ENCODE measurements at places on chromosomes 5 and 9.

- no peak for DNase-seq
Observed at GRCh38 chr5:56480078-56480704, 247.1 kb upstream of the ANKRD55 start.

DNA sequence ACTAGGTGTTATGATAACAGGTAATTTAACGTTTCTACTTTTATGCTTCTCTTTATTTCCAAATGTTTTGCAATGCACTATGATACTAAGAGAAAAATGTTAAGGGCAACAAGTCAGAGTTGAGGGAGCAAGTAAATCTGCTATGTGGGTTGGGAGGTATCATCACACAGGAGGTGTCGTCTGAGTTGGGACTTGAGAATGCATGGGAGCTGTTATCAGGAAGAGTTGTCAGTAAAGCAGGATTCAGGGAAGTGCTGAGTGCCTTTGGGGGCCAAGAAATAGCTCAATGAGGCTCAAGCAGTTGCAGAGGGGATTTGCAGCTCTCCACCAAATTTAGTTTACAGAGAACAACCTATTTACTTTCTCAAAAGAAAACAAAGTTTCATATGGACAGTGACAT is 108.0 kb downstream of the PPP2R2B start:
- no peak for DNase-seq

- peak; percentile 61 for DNase-seq
Observed at GRCh38 chr9:111287127-111287526, 42.9 kb downstream of the OR2K2 start.

DNA sequence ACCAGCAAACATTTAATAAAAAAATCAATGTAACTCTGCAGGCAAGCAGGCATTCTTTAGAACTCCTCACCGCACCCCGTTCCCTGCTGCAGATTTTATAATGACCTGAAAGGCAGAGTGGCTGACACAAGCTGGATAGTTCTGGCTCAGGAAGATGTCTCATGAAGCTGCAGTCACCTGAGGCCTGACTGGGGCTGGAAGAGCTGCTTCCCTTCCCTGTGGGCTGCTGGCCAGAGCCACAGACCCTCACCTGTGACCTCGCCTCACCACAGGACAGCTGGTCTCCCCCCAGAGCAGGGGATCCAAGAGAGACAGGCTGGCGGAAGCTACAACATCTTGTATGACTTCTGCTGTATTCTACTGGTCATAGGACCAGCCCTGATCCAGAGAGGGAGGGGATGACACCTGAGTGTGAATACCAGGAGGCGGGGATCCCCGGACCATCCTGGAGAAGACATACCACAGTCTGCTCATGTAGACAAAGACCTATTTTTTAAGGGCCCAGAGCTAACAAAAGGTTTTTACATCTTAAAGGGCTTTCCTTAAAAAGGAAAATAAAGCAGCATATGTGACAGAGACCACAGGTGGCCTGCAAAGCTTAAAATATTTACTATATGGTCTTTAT is 43.9 kb downstream of the RAPGEF1 start:
- no peak for DNase-seq

GRCh38 chr9:87223392-87224246 is 274.0 kb upstream of the DAPK1 start:
- no peak for DNase-seq

- DNase-seq: peak; percentile 89
Observed at GRCh38 chr5:150208187-150209098, 18.6 kb downstream of the SLC6A7 start.

GRCh38 chr9:33164138-33164809 is 2.9 kb downstream of the B4GALT1 start:
- DNase-seq: no peak

- no peak for DNase-seq
Observed at GRCh38 chr5:9125852-9126251, 420.0 kb downstream of the SEMA5A start.

GRCh38 chr5:77483682-77484081 is 8.4 kb downstream of the WDR41 start:
- no peak for DNase-seq

DNA sequence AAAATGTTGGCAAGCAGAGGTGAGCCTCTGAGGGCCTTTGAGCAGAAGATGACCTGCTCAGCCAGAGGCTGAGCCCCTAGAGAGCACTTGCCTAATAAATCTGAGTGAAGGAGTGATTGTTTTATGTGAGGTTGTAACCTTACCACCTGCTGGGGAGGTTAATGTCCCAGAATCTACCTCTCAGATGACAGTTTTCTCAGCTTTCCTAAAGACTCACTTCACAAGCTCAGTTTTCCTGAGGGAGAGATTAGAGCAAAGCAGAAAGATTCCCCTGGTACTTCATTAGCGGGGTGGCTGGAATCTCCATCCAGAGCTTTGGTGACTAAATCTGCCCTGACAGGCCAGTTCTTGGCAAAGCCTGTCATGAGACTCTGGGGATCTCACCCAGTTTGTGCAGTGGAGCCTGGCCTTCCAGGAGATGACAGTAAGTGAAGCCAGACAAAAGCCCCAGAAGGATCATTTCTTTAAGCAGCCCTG is 48.8 kb upstream of the GALNT10 start:
- no peak for DNase-seq

- DNase-seq: no peak
Observed at GRCh38 chr9:104868303-104868686, 59.7 kb downstream of the ABCA1 start.

GRCh38 chr9:79741381-79741780 is 169.6 kb downstream of the TLE4 start:
- no peak for DNase-seq

DNA sequence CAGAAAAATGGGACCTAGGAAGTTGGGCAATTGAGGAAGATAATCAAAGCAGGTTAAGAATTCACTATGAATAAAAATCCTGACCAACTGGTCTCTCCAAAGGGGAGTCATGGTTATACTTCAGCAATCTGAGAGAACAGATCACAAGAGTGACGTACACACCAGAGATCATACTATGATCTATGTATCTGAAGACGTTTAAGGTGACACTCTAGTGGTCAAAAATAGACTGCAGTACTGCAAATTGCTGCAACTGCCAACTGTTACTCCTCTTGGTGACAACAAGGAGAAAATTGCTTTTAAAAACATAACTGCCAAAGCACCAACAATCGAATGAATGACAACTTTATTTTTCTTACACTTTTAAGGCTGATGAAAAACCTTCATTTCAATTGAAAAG is 4.9 kb downstream of the AK6 start:
- no peak for DNase-seq

- DNase-seq: peak; percentile 54
Observed at GRCh38 chr5:128213340-128213739, 129.8 kb downstream of the SLC12A2 start.

DNA sequence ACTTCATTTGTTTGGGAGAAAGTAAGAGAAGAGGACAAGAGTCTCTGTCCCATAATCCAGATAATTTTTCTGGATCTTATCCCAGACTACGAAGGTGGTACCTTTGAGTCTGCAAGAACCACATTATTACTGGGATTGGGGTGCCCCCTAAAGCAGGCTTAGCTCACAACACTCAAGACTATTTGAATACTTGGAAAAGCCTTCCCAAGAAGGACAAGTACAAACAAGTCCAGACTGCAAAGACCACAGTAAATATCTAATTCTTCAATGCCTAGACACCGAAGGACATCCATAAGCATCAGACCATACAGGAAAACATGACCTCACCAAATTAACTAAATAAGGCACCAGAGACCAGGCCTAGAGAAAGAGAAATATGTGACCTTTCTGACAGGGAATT is 40.2 kb upstream of the TMED7 start:
- DNase-seq: peak; percentile 16

DNA sequence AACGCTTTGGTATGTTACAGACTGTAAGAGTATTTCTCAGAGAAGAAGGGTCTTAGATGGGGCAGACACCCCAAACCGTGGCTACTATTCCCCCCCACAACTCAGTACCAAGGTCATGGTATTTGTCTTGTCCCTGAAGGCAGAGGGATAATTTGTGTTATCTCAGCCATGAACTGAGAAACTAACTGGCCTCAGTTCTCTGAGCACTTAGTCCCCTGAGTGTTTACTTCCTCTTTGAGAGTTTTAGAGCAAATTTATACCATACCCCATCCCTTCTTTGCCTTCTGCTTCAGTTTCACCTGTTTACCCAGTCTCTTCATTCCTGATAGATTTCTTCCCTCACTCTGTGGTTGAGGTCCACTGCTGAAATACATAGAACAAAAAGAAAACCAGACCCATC is 183.9 kb downstream of the LRRC70 start:
- no peak for DNase-seq

GRCh38 chr5:50995285-50995942 is 329.0 kb downstream of the PARP8 start:
- no peak for DNase-seq

- DNase-seq: no peak
Observed at GRCh38 chr5:59274106-59274636, 619.4 kb downstream of the PDE4D start.

- peak; percentile 65 for DNase-seq
Observed at GRCh38 chr5:160175438-160176218, 53.7 kb upstream of the FABP6 start.

DNA sequence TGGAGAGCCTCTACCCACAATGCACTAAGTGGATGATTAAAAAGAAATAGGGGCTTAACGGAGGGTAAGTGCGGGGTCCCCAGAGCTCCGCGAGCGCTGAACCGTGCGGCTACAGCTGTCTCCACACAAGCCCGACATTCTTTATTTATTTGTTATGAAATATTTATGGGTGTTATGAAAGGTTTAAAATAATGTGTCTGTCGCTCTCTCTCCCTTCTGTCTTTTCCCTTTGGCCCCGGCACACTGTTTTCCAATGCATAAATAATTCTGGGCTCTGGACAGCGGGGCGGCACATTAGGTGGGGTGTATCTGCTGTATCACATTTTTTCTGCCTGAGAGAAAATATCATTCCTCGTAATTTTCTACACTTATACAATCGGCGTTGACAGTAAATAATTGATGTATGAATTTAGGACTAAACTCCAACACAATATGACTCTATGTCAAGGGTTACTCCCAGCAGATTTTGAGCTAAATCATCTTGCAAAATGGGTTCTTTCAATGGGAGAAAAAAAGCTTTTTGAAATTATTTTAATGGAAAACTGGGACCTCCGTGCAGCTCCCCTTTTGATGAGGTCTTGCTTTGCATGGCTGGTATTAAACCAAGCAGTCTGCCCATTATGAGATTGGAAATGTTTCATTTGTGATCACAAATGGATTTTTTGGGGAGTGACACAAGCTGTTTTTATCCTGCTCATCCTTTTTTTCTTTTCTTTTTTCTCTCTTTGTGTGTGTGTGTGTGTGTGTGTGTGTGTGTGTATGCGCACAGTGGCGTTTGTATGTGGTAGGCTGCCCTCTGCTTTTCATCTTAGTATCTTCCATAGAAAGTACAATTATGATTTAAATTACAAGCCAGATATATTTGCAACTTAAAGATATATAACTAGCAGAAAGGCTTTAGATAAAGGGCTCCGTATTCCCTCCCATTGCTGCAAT is 370.6 kb upstream of the IRX4 start:
- no peak for DNase-seq

DNA sequence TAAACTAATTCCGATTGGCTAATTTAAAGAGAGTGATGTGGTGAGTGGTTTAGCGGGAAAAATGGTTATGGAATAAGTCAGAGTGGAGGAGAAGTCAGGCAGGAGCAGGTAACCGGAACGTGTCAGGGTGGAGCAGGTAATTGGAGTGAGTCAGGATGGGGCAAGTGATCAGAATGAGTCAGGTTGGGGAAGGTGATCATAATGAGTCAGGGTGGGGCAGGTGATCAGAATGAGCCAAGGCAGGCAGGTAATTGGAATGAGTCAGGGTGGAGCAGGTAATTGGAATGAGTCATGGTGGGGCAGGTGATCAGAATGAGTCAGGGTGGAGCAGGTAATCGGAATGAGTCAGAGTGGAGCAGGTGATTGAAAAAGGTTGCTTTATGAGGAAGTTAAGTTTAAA is 101.4 kb downstream of the TMEM167A start:
- DNase-seq: peak; percentile 29

- no peak for DNase-seq
Observed at GRCh38 chr5:175585567-175585966, 72.3 kb upstream of the HRH2 start.

GRCh38 chr9:136544964-136545691 is 720 bp downstream of the NOTCH1 start:
- no peak for DNase-seq

GRCh38 chr5:172892713-172893112 is 58.7 kb downstream of the ERGIC1 start:
- DNase-seq: no peak

DNA sequence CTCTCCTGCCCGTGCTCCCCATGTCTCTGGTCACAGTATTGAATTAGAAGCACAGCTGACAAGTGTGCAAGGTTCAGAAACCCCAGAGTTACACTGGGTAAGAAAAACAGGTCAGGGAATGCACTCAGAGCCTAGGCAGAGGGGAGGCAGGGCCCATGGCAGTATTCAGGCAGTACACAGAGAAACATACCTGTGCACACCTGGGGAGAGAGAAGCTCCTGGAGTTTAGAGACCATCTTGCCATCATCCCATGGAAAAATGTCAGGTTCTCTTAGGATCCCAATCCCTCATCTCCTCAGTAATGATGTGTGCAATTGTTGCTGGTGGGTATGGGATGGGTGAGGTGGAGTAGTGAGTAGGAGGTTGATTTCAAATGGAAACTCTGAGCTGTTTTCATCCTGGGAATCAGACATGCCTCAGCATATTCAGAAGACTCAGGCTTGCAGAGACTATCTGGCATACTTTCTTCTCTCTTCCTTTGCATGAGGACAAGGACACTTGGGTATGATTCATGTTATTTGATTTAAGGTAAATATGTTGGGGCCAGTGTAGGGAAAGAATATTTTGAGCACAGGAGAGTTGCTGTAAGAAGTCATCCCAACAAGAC is 228.5 kb downstream of the ESM1 start:
- DNase-seq: no peak

- no peak for DNase-seq
Observed at GRCh38 chr9:136711751-136712689, at the start of gene DIPK1B. Gene DIPK1B (plus strand): TSS chr9:136712572. CDS start chr9:136712666, 94 bp downstream.

DNA sequence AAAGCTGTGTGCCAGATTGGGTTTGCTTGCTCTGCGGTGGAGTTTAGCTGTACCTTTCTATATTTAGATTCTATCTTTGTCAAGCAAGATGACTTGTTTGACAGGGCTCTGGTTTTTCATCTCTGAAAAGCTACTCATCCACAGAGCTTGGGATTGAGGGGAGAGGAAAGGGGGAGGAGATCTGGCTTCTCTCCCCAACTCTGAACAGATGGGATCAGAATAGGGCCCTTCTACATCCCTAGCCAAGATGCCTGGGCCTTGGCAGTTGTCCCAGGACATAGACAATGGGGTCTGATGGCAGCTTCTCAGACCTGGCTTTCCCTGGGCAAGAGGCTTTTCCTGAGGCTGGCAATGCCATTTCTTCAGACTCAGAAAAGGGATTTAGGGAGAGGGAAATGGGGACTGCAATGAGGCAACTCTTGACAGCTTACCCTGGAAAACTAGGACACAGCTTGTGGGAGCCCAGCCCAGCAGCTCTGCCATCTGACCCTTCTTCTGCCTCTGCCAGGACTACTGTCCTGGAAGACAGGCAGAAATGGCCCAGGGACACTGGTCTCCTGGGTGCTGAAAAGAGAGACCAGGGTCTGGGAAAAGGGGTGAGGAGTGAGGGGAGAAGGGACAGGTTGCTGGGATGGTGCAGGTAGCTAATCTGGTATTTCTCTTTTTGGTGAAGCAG is 50.2 kb upstream of the ASTN2 start:
- DNase-seq: no peak

GRCh38 chr5:107570181-107570580 is 100.6 kb downstream of the EFNA5 start:
- no peak for DNase-seq

- no peak for DNase-seq
Observed at GRCh38 chr5:6253281-6253680, 125.1 kb downstream of the MED10 start.

Measured in HT1080 (cell line).